ENCODE measurements at places on chromosomes 5 and 9.

DNA sequence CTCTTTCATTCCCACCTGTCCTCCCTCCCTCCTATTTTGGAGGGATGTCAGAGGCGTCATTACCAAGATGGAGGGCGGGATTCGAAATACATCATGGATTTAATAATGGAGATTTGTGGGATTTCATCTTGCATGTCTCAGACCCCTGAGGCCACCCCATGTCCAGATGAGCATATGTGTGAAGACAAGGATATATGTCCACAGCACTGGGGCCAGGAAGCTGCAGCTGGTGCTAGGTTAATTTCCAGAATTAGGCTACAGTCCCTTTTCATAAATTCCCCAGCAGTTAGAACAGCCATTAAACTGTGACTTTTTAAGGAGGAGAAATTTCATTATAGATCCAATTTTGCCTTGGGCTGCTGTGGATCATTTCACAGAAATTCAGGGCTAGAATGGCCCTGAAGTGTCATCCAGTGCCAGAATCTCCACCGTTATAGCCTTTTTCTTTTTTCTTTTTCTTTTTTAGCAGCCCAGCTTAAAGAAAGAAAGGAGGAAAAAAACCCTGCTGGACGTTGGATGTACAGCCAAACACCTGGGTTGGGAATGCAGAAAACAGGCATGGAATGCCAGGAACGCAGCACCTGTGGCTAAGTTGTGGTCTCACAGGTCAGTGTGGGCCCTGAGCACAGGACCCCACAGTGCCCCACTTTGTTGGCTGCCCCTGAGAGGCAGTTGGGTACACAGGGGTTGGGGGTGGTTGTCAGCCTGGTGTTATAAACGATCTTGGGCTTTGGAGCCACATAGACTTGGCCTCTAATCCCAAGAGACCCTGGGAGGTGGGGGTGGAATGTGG, 50.2 kb upstream of the CXCL14 start:
- no peak for DNase-seq

DNA sequence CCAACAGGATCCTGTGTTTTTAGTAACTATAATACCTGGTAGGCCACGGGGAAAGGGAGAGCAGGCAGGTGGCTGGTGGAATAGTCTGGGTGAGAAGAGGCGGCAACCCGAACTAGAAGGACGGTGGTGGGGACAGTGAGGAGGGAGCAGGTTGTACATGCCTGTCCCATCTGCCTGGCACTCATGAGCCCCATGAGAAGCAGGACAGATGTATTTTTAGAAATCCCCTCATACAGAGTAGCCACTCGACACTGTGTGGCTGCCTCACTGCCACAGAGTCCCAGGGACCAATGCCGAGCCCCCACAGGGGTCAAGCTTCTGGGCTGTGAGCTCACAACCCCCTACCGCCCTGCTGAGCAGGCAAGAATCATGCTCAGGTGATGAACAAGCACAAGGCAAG, 136.6 kb downstream of the SEC61B start:
- DNase-seq: no peak

GRCh38 chr5:138359621-138360020, 7.1 kb downstream of the KDM3B start:
- DNase-seq: no peak

DNA sequence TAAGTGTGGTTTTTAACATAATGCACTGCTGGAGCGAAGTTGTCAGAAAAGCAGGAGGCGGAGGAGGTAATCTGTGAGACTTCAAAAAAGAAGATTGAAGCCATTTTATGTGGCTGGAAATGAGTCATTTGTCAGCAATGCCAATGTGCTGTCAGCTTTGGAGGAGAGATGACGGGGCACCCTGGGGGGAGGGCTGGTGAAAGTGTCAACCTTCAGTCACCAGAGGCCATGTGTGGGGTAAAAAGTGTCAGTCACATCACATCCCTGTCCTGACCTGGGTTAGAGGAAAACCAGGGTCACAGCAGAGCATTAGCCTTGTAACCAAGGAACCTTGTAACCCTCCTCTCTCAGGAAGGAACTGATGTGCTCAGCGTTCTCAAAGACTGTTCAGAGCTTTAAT, 59.1 kb downstream of the TLR4 start:
- no peak for DNase-seq

DNA sequence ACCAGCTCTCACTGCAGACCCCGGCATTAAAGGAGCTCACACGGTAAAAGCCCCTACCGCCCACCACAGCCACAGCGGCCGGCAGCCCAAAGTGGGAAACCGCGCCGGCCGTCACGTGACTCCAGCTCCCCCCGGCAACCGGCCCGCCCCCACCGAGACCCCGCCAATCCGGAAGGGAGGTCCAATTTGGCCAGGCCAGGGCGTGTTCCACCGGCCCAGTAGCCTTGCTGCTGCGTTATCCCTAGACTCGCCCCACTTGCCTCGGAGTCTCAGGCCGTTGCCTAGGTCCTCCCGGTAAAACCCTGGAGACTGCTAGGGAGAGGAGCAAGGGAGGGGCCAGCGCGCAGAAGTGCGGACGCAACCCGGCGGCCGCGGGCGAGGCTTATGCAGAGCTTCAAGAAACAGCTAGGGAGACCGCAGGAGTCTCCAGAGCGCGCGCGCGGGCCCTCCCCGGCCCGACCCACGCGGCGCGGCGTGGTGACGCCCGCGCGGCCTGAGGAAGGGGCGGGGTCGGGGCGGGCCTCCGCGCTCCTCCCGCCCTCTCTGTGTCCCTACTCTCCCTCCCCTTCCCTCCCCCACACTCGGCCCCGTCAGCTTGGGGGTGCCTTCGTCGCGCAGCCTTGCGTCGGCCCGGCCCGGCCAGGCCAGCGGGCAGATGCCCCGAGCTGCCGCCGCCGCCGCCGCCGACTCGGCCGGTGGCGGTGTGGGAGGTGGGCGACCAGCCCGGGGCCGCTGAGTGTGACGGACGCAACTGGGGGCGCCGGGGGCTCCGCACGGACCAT, at the start of gene RIC1:
RIC1 (plus strand) TSS at position 578 of the 782 bp plus-strand sequence; CDS start at position 781, 203 bp downstream.
- peak; percentile 89 for DNase-seq

DNA sequence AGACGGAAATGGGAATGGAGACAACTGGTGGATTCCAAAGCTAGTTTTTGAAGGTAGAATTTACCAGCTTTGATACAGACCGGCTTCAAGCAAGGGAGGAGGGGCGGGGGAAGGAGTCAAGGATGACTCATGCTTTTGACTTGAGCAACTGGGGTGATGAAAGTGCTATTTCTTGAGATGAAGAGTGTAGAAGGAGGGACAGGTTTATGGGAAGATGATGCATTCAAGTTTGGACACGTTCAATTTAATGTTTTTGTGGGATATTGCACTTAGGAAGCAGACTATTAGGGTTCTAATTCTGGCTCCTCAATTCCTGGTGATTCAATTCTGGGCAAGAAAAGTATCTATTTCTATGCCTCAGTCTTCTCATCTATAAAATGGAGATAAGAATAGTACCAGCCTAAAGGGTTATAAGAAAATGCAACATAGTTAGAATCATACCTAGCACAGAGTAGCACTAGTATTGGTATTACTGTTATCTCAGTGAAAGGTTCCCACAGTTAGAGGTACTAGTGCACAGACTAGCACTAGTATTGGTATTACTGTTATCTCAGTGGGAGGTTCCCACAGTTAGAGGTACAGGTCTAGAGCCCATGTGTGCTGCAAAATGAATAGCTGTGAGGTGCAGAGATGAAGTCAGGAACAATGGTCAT, 4.6 kb downstream of the NIPAL4 start:
- no peak for DNase-seq

GRCh38 chr5:67409126-67409777, 212.7 kb upstream of the CD180 start:
- DNase-seq: no peak

GRCh38 chr5:74055486-74056106, 429.6 kb downstream of the ARHGEF28 start:
- DNase-seq: no peak

DNA sequence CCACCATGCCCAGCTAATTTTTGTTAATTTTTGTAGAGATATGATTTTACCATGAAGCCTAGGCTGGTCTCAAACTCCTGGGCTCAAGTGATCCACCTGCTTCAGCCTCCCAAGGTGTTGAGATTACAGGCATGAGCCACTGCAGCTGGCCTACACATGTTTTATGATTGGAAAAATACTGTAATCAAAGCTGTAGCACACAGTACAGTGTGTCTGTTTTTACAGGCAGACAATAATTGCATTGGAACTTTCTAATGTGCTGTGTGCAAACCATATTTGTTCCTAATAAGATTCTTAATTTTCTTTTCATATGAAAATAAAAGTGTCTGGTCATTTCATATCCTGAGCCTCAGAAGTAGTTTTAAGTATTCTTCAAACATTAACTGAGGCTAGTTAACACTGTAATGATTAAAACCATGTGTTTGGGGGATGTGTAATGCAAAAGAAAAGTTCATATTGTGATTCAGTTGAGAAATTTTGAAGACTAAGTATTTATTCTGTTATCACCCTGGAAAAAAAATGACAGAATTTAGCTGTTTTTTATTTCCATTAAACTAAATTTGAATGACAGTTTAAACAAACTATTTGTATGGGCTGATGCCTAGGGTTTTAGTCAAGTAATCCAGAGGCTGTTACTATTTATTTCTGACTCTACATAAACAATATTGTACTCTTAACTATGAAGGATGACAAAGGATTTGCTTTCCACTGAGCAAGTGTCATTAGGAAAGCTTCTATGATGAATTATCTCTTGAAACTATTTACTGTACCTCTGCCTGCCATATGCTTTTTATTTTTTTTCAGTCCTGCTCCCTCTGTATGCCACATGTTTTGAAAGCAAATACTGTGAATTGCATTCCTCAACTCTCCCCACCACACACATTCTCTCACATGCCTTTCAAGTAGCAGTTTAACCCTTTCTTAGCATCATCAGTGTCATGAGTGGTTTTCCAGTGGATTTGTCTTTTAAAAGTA, 111.5 kb downstream of the MTREX start:
- no peak for DNase-seq

DNA sequence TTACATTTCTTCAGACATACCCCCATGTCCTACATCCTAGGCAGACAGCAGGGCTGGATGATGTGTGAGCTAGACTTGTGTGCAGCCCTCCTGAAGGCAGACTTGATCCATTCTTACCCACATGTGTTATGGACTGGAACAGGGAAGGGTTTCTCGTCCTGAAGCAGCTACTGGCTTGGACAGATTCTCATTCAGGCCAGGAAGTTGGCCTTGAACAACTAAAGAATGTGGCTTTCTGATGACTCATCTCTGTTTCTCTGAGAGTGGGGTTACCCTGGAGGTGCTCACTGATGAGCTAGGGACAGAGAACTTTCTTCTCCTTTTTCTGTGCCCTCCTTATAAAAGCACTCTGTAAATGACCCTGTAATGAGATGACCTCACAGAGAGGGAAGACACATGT, 246.5 kb downstream of the PCSK5 start:
- no peak for DNase-seq

GRCh38 chr5:157516006-157516405, 56.0 kb downstream of the NIPAL4 start:
- no peak for DNase-seq

- no peak for DNase-seq
Measured at GRCh38 chr9:90070931-90071660, 466.3 kb downstream of the GADD45G start.

DNA sequence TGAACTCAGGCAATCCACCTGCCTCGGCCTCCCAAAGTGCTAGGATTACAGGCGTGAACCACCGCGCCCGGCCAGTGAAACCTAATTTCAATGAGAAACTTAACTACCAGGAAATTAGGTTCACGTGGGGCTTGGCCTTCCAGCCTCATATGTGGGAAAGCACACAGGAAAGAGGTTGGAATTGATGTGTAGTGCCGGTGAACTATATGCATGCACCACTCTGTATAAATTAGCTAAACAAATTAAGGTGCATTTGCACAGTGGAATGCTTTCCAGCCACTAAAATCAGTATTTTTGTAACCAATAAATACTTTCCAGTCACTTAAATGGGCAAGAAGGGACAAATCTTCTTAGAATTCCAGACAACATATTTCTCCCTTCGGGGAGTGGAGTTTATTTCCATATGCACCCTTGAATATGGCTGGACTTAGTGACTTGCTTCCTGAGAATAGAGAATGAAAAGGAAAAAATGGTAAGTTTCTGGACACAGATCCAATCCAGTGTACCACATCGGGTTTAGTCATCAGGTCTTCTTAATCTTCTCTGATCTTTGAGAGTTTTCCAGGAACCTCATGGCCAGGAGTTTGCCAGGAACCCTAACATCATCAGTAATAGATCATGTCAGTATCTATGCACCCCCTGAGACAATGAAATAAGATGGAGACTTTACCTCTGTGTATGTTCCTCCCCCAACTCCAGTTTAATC, 24.9 kb downstream of the ATOX1 start:
- no peak for DNase-seq

DNA sequence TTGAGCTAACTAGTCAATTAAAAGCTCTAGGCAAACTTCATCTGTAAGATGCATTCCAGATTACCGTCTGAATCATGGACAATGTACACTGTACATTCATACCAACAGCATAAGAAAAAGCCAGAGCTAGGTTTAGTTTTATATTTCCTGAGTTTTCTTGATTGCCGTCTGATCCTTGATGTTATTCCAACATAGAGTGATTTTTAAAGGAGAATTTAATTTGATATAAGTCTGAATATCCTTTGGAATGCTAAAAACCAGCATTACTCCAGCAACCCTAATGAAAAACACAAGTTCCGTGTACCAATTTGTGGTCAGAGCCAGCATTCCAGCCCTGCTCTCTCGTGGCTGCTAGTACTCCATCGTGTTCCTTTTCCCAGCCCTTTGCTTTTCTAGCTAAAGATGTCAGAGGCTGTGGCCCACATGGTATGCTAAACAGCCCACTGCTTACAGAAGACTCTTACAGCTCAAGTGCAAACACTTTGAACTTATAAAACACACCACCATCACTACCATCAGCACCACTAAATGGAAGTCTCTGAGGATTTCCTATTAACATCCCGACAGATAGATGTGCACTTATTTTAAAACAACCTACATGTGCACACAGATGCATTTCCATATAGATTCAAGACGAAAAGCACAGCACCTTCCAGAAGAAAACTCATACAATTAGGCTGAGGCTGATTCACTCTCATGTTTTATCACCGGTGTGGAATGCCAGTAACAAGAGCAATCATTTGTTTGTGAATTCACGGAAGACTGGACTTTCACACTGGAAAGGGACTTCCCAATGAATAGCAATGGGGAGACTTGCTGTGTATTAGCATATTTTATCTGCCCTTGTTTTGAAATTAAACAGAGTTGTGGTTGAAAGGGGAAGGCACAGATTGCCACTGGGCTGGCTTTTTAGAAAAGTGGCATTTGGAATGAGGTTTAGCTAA, 246.9 kb upstream of the GAS1 start:
- DNase-seq: no peak

- DNase-seq: no peak
Measured at GRCh38 chr9:88872192-88872946, 118.9 kb upstream of the S1PR3 start.

DNA sequence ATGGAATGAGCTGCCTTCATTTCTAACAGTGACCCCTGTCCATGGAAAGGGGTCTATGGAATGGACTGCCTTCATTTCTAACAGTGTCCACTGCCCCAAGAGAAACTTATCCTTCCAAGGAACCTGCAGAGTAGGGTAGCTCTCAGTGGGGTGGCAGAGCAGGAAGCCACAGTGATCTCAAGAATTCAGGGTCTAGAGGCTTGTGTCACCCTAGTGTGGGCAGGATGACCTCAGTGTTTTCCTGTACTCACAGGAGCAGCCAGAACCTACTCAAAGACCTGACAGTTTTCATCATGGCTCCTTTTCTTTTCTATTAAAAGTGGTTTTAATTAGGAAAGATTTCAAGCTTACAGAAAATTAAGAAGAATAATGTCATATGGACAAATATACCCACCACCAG, 27.5 kb downstream of the SEC61B start:
- no peak for DNase-seq
